A549 treated with GW870086 at 1 μM for 4 hours (cell line): ENCODE measurements at places on chromosomes 2 and 18. TPM values are rescaled to one million over a fixed set of nuclear protein-coding genes. Genes with fewer than 3 reads are reported as not detected.

Gene RSAD2
- 0.13 to 0.30 TPM (median 0.25 TPM) in 5 replicates for total RNA-seq

Gene BMP10
- not detected in 5 replicates for total RNA-seq

Gene ACTG2
- total RNA-seq = 0.29 to 0.47 TPM (median 0.37 TPM) in 4 of 5 replicates, not detected in the other

Gene ABCA12
- 0.17 to 0.27 TPM (median 0.22 TPM) in 5 replicates for total RNA-seq

Gene RAB27B
- total RNA-seq = 8.1 to 12.4 TPM (median 9.0 TPM) in 5 replicates

Gene TDRD15
- not detected in 5 replicates for total RNA-seq

Gene SLC4A5
- total RNA-seq = 0.11 to 0.47 TPM (median 0.20 TPM) in 5 replicates

Gene THSD7B
- not detected in 5 replicates for total RNA-seq
